ENCODE measurements at places on chromosomes 3 and 15. TPM values are rescaled to one million over a fixed set of nuclear protein-coding genes. Genes with fewer than 3 reads are reported as not detected.

GCSAM gene
- 1.3 TPM for polyA plus RNA-seq

CMTM7 gene
- 43.0 TPM for polyA plus RNA-seq

MESP2 gene
- polyA plus RNA-seq = 0.34 TPM

THRB gene
- polyA plus RNA-seq = 20.3 TPM

LRRN1 gene
- polyA plus RNA-seq = 17.6 TPM
